ENCODE measurements at places on chromosomes 5 and 9. TPM values are rescaled to one million over a fixed set of nuclear protein-coding genes. Genes with fewer than 3 reads are reported as not detected.

DNA sequence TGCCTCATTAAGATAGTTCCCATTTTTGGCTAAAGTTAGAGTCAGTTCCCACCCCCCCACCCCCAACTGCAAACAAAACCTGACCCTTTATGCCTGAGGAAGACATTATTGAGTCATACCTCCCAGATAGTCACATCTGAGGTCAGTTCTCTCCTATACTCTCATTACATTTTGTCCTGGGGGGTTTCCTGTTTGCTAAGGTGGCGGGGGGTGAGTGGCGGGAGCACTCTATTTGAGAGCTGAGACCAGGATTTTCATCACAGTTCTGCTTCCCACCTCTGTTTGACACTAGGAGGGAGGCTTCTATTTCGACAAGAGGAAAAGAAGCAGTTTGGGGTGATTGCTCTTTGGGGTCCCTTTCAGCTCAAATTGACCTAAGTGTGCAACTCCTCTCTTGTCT lies 59.4 kb upstream of the ICE1 start:
- DNase-seq = no peak

DNA sequence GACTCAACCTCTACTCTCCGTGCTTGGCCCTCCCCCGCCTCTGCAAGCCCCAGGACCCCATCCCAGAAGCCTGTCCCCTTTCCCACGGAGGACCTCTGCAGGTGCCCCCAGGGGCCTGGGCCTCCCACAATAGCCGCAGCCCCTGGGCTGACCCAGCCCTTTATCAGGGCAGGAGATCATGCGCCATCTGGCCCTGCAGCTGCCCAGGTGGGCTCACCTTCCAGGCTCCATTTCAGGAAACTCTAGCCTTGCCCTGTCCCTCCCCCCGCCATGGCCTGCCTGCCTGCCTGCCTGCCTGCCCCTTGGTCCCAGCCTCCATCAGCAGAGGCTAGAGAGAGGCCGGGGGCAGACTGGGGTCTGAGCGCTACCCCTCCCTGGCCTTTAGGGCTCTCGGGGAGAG lies 48.7 kb downstream of the ASS1 start:
- no peak for DNase-seq

DNA sequence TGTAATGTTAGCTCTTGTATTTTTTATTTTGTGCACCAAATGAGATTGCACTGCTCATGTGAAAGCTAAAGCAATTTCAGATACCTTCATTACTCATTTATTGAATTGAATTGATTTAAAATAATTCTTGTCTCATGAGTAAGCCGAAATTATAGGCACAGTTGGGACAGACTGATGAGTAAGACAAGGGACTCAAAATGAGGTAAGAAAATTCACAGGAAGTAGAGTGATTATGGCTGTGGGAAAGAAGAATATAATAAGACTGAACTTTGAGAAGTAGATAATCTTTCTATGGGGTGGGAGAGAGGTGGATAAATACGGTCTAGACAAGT lies 51.1 kb downstream of the NUDT12 start:
- no peak for DNase-seq

DNA sequence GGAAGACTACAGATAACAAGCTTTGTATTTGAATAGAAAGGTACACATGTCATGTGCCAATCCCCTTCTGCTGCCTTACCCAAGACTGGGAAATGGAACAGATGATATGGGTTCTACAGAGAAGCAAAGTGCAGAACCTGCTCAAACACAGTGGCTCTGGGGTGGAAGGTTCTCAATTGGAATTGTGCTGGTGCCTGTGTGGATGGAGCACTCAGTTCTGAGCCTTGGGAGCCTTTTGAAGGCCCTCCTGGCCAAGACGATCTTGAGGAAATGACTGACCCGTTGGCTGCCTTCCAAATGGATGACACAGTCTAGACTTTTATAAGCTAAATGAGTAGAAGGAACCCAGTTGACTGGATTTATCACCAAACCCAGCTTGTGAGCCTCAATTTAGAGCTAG lies 4.2 kb upstream of the PRSS3 start:
- DNase-seq = no peak

GRCh38 chr9:106283769-106284168 lies 579.2 kb upstream of the ZNF462 start:
- no peak for DNase-seq

DNA sequence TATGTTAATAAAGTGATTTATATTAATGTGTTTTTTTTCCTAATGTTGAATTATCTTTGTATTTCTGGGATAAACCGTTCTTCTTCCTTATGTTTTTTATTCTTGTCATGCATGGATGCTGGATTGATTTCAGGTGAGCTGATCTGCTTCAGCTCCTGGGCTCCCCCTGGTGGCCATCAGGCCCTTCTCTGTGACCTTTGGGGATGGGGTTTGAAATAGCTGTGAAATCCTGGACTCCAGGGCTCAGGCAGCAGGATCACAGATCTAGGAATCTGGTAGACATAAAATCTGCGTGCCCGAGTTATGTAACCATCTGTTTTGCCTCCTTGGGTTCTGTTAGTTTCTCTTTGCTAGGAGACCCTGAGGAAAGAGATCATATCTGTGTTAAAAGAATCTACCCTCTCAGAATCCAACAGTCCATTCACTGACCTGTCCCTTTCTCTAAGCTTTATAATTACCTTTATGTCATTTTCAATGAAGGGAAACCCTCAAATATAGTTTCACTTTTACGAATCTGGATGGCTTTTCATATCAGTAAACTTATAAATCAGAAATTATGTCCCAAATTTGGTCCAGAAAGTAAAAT lies 12.2 kb upstream of the OR13J1 start:
- peak; percentile 82 for DNase-seq

- no peak for DNase-seq
Measured at GRCh38 chr5:53448851-53449250, 31.6 kb upstream of the FST start.

DNA sequence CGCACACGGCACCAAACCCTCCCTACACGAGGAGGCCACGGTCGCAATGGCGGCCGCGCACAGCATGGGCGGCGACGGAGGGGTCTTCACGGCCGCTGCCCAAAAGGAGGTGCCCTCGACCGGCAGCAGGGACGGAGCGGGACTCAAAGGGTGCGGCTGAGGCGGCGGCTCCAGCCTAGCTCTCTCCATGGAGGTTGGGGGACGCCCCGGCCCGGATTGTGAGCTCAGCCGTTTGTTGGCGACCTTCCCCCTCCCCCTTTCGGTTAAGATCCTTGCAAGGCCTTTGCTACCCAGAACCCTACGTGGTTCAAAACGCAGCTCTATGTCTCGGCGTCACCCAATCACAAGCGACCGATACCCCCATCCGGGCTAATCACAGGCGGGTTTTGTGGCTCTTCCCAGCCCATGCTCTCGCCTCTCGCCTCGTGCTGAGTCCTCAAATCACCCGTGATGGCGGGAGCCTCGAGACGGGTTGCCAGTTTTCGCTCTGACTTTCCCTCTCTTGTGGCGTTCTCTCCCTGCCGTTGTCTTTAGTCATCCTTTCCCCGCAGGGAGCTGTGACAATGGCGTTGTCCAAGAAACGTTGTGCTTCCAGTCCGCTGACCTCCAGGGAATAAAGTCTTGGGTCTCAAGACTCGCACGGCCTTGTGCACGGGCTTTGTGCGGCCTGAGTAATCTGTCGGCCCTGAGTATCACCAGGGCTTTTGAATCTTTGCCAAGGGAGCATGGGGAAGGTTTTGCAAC lies 19.5 kb downstream of the C5orf52 start:
- DNase-seq = no peak

DNA sequence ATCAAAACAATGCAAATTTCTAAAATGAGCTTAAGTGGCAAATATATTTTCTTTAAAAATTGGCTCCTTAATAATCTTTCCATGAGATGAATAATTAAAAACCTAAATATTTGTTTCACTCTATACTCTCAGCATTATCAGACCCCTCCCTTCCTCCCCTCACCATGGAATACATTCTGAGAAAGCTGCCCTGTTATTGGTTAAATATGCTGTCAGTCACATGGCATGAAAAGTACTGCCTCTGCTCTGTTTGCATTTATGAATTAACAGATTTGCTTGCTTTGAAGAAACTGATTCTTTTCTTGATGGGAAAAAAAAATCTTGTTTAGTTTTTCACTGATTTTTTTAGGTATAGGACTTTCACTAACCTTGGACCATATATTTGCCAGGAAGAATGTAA lies 17.0 kb upstream of the RPS23 start:
- no peak for DNase-seq

- no peak for DNase-seq
Measured at GRCh38 chr5:172607213-172607793, 33.8 kb upstream of the NEURL1B start.

DNA sequence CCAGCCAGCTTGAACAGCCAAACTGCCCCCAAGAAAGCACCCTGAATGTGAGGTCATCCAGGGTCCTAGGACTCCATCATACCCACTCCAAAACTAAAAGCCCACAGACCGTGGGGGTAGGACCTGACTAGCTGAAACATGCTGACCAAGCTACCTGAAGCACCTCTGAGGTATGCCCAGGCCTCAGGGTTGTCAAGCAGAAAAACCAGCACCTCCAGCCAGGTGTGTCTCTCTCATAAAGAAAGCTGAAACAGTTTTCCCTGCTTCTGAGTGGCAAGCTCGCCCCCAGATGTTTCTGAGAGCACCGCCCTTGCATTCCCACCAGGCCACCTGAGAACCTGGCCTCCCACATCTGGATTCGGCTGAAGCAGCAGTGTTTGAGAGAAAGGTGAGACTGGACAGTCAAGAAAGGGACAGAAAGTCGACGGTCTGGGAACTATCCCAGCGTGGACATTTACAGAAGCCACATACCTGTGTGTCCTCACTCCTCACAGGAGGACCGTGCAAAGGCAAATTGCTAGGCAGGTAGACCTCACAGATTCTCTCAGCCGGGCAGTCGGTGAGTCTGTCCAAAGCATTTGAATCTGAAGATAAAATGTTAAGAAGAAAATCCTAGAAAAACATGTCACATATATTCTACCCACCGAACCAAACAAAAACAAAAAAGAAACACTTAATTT lies 155.6 kb upstream of the RASEF start:
- DNase-seq = no peak

GRCh38 chr9:32405506-32405905 lies 21.1 kb downstream of the ACO1 start:
- no peak for DNase-seq

DNA sequence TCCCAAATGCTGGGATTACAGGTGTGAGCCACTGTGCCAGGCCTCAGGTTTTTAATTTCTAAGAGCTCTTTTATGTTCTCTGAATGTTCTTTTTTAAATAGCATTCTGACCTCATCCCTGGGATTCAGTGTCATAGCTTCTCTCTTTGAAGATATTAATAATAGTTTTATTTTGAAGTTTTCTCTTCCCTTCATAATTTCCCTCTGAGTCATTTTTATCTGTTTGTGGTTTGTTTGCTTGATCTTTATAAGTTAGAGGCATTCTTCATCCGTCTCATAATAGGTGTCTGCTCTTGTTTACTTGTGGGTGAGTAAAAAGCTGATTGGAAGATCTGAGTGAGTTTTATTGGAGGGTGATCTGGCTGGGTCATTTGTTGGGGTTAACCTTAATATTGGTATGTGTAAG lies 12.5 kb upstream of the MAMDC2 start:
- no peak for DNase-seq

GRCh38 chr9:119739476-119739875 lies 370.2 kb upstream of the BRINP1 start:
- no peak for DNase-seq

GRCh38 chr9:92564982-92565381 lies 29.2 kb upstream of the ECM2 start:
- no peak for DNase-seq

GRCh38 chr9:21042466-21042865 lies 11.0 kb upstream of the HACD4 start:
- DNase-seq = no peak

DNA sequence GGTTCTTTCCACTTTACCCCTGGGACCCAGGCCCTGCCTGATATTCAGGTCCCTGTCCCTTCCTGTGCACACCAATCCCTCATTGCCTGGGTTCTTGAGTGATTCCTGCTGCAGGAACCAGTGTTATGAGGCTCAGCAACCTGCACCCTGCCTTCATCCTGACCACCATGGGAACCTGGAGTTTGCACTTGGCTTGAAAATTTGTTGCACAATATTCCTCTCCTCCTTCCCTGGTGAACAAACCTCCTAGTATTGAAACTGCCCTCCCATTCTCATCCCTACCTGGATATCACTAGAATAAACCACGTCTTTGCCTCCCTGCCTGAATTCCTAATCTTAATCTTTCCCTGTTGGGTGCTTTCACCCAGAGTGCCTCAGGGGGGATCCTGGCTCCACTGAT lies 52.1 kb upstream of the AFAP1L1 start:
- no peak for DNase-seq

PCDHGB5 gene
- total RNA-seq = not detected

ANKRD34B gene
- total RNA-seq = not detected

AIF1L gene
- total RNA-seq = 0.37 TPM

DMRT3 gene
- not detected for total RNA-seq

CD274 gene
- total RNA-seq = 10.5 TPM

FGF1 gene
- not detected for total RNA-seq

ADAMTS19 gene
- total RNA-seq = not detected

ANKRD31 gene
- 0.17 TPM for total RNA-seq

PLAC8L1 gene
- total RNA-seq = 0.48 TPM

GHR gene
- total RNA-seq = not detected

OR1L6 gene
- not detected for total RNA-seq

NPR2 gene
- 11.7 TPM for total RNA-seq

CATSPER3 gene
- 1.4 TPM for total RNA-seq

DNM1 gene
- total RNA-seq = 1.0 TPM

All from activated CD4-positive, alpha-beta T cell treated with anti-CD3 and anti-CD28 coated beads, Interleukin-2, amount 10 ng/mL, durations not matched to agents 7 days and 5 days (primary cell).